ENCODE measurements at places on chromosomes 1 and 21. TPM values are rescaled to one million over a fixed set of nuclear protein-coding genes. Genes with fewer than 3 reads are reported as not detected.
A peak's percentile ranks its signal among the peaks of the same experiment; 100 is the strongest.

GRCh38 chr1:93352376-93352775 is 6.7 kb downstream of the DR1 start:
- no peaks in the 10 kb centered on the region for H3K27me3 ChIP-seq
- H3K27ac ChIP-seq, result no peak overlapping the region
- DNase-seq, result no peak
- H3K4me3 ChIP-seq, result no peak overlapping the region

- no peaks in the 10 kb centered on the region for H3K36me3 ChIP-seq
- H3K4me1 ChIP-seq, result no peaks in the 10 kb centered on the region
- no peak for DNase-seq
- no peak overlapping the region for H3K27ac ChIP-seq
These were observed 158.5 kb upstream of the LMO4 start for GRCh38 chr1:87170157-87170556.

DNA sequence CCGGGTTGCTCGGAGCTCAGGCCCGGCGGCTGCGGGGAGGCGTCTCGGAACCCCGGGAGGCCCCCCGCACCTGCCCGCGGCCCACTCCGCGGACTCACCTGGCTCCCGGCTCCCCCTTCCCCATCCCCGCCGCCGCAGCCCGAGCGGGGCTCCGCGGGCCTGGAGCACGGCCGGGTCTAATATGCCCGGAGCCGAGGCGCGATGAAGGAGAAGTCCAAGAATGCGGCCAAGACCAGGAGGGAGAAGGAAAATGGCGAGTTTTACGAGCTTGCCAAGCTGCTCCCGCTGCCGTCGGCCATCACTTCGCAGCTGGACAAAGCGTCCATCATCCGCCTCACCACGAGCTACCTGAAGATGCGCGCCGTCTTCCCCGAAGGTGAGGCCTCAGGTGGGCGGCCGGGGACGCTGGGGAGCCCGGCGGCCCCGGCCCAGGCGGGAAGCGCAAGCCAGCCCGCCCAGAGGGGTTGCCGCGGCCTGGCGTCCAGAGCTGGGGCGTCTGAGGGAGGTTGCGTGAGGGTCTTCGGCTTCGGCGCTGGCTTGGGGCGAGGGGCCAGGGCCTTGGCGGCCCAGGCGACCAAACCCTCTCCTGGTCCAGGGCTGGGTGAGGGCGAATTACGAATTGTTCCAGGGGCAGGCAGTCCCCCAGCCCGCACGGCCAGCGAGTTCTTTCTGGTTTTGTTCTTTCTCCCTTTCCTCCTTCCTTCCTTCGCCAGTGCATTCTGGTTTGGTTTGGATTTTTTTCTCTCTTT is 805 bp downstream of the SIM2 start:
- no peak for DNase-seq
- no peak overlapping the region for H3K4me3 ChIP-seq
- H3K27me3 ChIP-seq, result peaks cover 94% of the 10 kb centered on the region
- H3K4me1 ChIP-seq, result no peaks in the 10 kb centered on the region
- H3K36me3 ChIP-seq, result no peaks in the 10 kb centered on the region
- no peak overlapping the region for H3K27ac ChIP-seq

DNA sequence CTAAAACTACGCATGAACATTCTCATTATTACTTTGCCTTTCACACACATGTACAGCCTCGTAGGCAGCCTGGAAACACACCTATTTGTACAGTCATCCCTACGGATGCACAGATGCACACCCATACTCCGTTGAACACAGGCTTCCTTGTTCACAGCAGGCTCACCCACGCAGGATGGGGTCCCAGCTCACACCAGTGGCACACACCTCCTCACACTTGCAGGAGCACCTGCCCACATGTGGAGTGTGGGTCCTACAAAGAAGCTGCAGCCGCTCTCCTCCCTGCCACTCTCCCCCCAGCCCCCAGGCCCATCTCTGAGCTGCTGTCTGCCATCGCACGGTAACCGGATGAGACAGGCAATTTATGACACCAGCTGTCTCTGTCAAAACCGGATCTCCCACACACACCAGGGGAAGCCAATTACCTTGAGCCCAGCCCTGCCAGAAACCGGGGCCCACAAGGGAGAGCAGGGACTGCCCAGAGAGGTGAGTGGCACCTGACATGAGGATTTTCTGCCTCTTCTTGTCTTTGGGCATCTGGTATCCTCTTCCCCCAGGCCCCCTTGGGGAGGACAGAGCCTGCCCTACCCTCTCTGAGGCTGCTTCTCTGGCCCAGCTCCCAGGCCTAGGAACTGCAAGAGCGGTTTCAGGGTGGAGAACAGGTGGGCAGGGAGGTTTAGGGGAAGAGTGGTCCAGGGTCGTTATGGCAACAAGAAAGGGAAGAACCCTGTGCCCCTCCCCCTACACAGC is 175.4 kb downstream of the IGSF21 start:
- H3K27ac ChIP-seq, result no peak overlapping the region
- no peak for DNase-seq
- no peaks in the 10 kb centered on the region for H3K4me1 ChIP-seq
- H3K27me3 ChIP-seq, result no peaks in the 10 kb centered on the region
- no peak overlapping the region for H3K4me3 ChIP-seq

- no peaks in the 10 kb centered on the region for H3K27me3 ChIP-seq
- no peak for DNase-seq
- peaks cover 9% of the 10 kb centered on the region for H3K36me3 ChIP-seq
- H3K27ac ChIP-seq, result no peak overlapping the region
These were observed 33.7 kb downstream of the PABPC4 start for GRCh38 chr1:39542924-39543323.

DNA sequence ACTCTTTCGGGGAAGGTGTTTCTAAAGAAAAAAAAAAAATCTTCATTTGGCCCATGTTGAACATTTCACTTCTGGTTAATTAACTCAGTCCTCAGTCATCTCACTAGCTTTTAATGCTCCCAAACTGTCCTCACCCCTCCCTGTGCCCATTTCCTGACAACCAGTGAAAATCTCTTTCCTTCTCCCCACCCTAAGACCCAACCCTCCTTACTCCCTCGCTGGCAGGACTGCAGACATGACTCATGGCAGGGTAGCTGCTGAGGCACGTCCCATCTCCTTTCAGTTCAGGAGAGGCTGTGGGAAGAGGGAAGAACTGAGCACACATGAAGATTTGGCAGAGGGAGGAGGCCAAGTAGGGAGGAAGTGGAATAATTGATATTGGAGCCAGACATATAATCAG is 12.6 kb downstream of the PKP1 start:
- H3K27ac ChIP-seq, result no peak overlapping the region
- peaks cover 2% of the 10 kb centered on the region for H3K27me3 ChIP-seq
- DNase-seq, result no peak
- H3K4me3 ChIP-seq, result no peak overlapping the region

- DNase-seq, result no peak
- H3K4me3 ChIP-seq, result no peak overlapping the region
- H3K4me1 ChIP-seq, result peaks cover 40% of the 10 kb centered on the region
- no peaks in the 10 kb centered on the region for H3K27me3 ChIP-seq
- H3K36me3 ChIP-seq, result peaks cover 80% of the 10 kb centered on the region
- no peak overlapping the region for H3K27ac ChIP-seq
These were observed 31.7 kb downstream of the CD48 start for GRCh38 chr1:160679893-160680292.

DNA sequence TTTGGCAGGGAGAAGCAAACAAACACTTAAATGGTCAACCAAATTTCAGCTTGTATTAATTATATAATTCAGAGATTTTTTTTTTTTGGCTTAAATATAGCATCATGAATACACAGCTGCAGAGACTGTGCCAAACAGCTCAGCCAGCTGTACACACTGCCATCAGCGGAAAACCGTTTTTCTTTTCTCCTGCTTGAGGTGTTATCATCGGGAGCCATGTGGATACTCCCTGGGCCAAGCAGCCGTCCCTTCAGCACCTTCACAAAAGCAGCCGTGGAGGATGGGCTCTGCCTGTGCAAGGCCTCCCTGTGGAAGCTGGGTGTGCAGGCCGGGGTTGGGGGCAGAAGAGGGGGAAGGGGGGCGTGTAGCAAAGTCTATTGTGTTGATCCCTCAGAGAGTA is 85.0 kb downstream of the NUF2 start:
- no peaks in the 10 kb centered on the region for H3K4me1 ChIP-seq
- no peak overlapping the region for H3K27ac ChIP-seq
- no peaks in the 10 kb centered on the region for H3K27me3 ChIP-seq
- no peak overlapping the region for H3K4me3 ChIP-seq
- DNase-seq, result no peak

GRCh38 chr1:90413519-90413918 is 303.6 kb downstream of the BARHL2 start:
- no peaks in the 10 kb centered on the region for H3K27me3 ChIP-seq
- H3K4me1 ChIP-seq, result no peaks in the 10 kb centered on the region
- no peaks in the 10 kb centered on the region for H3K36me3 ChIP-seq

GRCh38 chr1:59077466-59078069 is 219.3 kb upstream of the FGGY start:
- peaks cover 1% of the 10 kb centered on the region for H3K4me1 ChIP-seq
- H3K36me3 ChIP-seq, result no peaks in the 10 kb centered on the region
- DNase-seq, result no peak
- no peaks in the 10 kb centered on the region for H3K27me3 ChIP-seq
- no peak overlapping the region for H3K4me3 ChIP-seq

- H3K27ac ChIP-seq, result no peak overlapping the region
- DNase-seq, result no peak
- no peaks in the 10 kb centered on the region for H3K4me1 ChIP-seq
- no peaks in the 10 kb centered on the region for H3K27me3 ChIP-seq
These were observed 127.1 kb upstream of the C1orf105 start for GRCh38 chr1:172293429-172293828.

DNA sequence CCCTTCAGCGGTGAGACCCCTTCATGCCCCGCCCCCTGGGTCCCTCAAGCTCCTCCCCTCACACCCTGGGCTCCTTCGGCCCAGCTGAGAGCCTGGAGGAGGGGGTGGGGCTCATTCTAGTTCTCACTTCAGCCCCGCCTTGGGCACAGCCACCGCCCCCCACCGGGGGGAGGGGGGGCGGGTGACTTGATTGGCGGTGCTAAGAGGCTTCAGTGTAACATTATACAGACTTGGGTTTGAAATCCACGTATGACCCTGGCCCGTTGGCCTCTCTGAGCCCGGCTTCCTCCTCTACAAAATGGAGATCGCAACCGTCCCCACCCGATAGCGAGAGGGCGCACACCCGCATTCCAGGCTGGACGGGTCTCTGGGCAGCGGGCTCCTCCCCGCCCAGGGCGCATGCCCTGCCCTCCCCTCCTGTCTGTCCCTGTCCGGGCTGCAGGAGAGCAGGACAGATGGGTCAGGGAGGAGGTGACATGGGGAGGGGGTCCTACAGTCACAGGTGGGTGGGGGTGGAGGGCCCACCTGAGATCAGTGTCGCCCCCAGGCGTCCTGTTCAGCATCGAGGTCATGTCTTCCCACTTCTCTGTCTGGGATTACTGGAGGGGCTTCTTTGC is 5.1 kb downstream of the CLCNKB start:
- peaks cover 2% of the 10 kb centered on the region for H3K27me3 ChIP-seq
- H3K27ac ChIP-seq, result no peak overlapping the region
- no peak overlapping the region for H3K4me3 ChIP-seq
- H3K4me1 ChIP-seq, result peaks cover 8% of the 10 kb centered on the region

- H3K36me3 ChIP-seq, result no peaks in the 10 kb centered on the region
- H3K27me3 ChIP-seq, result no peaks in the 10 kb centered on the region
- H3K4me1 ChIP-seq, result peaks cover 7% of the 10 kb centered on the region
- H3K4me3 ChIP-seq, result no peak overlapping the region
These were observed 48.6 kb downstream of the TRAF5 start for GRCh38 chr1:211375146-211375818.

- no peaks in the 10 kb centered on the region for H3K36me3 ChIP-seq
- DNase-seq, result no peak
- H3K27ac ChIP-seq, result no peak overlapping the region
- H3K4me1 ChIP-seq, result no peaks in the 10 kb centered on the region
These were observed 135.6 kb downstream of the TSEN15 start for GRCh38 chr1:184187097-184187496.

DNA sequence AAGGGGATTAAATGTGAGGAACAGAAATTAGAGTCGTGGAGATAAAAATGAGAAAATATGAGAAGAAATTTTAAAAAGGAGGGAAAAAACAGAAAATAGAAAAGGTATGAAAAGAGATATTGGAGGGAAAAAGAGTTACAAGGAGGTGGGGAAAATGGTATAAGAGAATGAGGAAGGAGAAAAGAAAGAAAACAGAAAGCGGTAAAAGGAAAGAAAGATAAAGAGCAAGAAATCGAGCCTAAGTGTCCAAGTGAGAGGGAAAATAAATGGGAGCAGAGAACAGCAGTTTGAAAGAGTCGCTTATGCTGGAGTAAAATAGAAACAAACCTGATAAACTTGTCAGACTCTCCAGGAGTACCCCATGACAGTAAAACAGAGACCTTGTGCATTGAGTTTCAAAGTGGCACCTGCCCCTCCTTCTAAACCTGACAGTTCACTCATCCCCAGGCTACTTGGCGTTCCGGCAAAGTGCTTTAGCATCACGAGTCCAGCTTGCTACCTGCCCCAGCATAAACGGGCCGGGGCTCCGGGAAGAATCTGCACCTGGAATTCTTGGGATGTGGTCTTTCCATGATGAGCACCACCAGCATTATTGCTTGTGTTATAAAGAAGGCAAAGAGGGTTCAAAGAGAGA is 585 bp downstream of the NEGR1 start:
- H3K27ac ChIP-seq, result peak overlapping the region; percentile 48
- DNase-seq, result peak; percentile 4
- H3K4me1 ChIP-seq, result peaks cover 35% of the 10 kb centered on the region

DNA sequence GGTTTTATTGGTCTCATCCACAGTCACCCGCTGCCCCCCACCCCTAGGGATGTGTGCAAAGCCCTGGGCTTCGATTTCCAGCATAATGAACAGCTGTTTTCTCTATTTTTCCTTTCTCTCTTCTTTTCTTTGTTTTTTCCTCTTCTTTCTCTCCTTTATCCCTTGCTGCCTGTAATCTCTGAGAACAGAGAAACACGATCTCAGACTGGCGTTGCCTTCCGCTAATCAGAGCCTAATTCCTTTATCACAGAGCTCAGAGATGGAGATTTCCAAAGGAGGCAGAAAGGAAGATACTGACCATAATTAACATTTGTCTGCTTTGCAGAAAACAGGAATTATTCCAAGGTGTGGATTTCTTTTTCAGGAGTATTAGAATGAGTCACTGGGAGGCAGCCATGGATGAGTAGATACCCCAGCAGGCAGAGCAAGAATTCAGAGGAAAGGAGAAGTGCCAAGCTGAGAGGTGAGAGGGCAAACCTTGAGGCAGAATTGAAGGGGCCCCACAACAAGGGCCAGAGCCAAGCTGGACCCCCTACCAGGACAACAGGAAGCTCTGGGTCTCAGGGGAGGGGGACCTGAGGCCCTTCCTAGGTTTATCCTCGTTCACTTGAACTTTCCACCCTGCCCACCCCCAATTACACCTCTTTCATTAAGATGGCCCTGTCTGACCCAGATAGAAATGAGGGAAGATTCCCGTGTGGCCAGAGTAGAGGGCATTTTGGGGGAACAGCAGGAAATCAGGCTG is 33.3 kb downstream of the MATN1 start:
- no peak overlapping the region for H3K27ac ChIP-seq
- peaks cover 9% of the 10 kb centered on the region for H3K27me3 ChIP-seq
- no peak overlapping the region for H3K4me3 ChIP-seq
- no peaks in the 10 kb centered on the region for H3K4me1 ChIP-seq

GRCh38 chr1:116945421-116945820 is 35.7 kb downstream of the PTGFRN start:
- H3K36me3 ChIP-seq, result no peaks in the 10 kb centered on the region
- no peaks in the 10 kb centered on the region for H3K4me1 ChIP-seq
- no peak overlapping the region for H3K4me3 ChIP-seq

TMEM54 gene
- polyA plus RNA-seq, result not detected

PDE4DIP gene
- 14.6 TPM for polyA plus RNA-seq

GPA33 gene
- 1.8 TPM for polyA plus RNA-seq

HTR1D gene
- polyA plus RNA-seq, result not detected

ZNF683 gene
- polyA plus RNA-seq, result not detected

CENPL gene
- 0.81 TPM for polyA plus RNA-seq

KCNH1 gene
- polyA plus RNA-seq, result not detected

CR1 gene
- polyA plus RNA-seq, result 17.0 TPM

GPN2 gene
- polyA plus RNA-seq, result 8.7 TPM

CHI3L2 gene
- 1.2 TPM for polyA plus RNA-seq

TGFB2 gene
- not detected for polyA plus RNA-seq

LRRIQ3 gene
- 0.08 TPM for polyA plus RNA-seq

Measured in CD14-positive monocyte (primary cell).